GOT3 (cell line): ENCODE measurements at places on chromosomes 2 and 18.

DNA sequence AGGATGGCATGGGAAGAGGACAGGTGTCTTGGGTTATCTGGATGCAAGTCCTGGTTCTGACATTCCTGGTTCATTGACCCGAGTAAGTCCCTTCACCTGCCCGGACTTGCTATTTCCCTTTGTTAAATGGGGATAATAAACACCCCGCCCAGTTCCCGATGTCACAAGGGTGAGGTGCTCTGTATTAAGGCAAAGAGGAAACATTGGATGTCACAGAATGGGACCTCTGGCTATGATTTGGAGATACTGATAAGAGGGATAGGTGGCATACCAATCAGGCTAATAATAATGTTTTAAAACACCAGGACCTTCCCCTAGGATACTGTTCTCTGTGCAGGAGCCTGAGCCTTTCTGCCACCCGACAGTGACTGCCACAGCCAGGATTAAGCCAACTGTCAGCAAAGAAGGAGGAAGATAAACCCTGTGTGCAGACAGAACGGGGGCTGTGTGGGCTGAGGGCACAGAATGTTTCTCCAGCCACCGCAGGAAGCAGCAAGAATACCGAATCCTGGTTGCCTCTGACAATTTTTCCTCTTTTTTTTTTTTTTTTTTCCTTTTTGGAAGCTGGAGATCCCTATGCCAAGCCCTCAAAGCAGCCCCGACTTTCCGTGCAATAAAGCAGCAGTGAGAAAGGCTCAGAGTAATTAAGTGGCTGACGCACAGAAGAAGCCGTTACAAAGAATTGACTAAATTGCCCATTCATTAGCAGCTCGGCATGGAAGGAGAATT, 336.6 kb downstream of the SMAD2 start:
- DNase-seq, result no peak

- no peak for DNase-seq
Measured at GRCh38 chr18:56872140-56872539, 221.0 kb downstream of the WDR7 start.

GRCh38 chr2:168515502-168515901, 59.4 kb downstream of the CERS6 start:
- DNase-seq, result no peak

DNA sequence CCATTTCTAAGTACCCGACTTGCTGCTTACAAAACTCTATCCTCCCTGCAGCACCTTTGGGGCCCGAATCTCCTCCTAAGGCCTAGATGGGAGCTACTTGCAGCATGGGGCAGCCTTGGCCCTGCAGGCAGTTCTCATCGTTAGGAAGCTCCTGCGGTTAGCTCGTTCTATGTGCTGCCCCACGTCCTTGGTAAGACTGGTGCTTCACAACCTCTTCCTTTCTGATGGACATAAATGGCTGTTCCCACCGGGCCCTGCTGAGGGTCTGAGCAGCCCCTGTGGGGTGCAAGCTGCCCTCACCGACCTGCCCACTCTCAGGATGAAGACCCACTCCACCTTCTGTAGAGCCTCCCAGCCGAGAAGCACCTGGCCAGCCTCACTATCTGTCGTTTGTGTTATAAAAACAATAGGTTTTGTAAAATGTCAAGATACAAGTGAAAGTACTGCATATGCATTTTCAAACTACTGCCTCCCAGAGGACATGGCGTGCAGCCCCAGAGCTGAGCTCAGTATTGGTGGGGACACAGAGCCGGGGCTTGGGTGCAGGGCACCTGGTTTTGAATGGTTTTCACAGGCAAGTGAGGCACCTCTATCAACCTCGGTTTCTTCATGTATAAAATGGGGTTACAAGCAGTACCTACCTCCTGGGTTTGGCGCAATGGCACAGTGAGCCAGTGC, 19.4 kb downstream of the OTOF start:
- DNase-seq, result no peak

GRCh38 chr2:31051258-31052140, 86.7 kb downstream of the GALNT14 start:
- DNase-seq, result no peak

- DNase-seq, result no peak
Measured at GRCh38 chr18:26771524-26771923, 94.0 kb downstream of the AQP4 start.

DNA sequence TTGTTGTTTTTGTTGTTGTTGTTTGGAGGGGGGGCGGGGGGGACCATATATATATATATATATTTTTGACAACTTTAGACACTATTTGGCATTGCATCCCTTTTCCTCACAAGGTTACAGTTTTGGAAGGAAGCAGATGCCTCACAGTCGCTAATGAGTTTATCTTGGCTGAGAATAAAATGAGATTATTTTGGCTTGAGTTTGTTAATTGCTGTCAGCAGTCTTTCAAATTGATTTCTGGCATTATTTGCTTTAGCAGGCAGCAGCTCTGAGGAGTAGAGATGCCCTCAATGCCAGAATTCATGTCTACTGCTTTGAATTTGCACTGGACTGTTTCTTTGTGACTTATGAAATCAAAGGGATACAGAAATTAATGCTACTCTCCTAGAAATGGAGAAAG, 595.2 kb upstream of the HNMT start:
- DNase-seq, result no peak

DNA sequence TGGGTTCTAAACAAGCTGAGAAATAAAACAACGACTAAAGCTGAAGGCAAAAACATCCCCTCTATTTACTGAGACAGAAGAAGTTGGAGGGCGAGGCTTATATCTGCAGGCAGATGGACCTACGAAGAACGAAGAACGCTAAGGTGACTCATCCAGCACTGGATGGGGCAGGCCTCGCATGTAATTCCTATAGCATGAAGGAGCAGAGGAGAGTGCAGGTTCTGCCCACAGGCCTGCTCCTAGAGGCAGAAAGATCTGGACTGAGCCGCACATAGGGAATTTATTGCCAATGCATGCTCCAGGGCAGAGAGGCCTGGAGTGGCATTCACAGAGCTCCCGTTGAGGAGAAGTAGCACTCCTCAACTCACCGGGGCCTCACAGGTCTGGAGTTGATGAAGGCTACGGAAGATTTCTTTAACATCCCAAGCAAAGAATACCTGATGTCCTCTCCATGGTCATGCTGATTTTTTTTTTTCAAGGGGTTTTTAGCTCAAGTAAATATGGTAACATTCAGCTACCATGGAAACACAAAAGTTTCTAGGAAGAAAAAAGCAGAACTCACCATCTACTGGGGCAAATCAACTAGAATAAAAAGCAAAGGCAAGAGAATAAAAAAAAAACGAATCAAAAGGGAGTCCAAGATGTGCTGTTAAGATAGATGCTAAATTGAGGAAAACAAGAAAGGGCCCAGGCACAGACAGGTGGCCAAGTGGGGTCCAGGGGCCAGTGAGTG, 10.4 kb upstream of the METTL21A start:
- DNase-seq, result no peak

GRCh38 chr2:39736640-39737039, 42.4 kb downstream of the THUMPD2 start:
- DNase-seq, result no peak

DNA sequence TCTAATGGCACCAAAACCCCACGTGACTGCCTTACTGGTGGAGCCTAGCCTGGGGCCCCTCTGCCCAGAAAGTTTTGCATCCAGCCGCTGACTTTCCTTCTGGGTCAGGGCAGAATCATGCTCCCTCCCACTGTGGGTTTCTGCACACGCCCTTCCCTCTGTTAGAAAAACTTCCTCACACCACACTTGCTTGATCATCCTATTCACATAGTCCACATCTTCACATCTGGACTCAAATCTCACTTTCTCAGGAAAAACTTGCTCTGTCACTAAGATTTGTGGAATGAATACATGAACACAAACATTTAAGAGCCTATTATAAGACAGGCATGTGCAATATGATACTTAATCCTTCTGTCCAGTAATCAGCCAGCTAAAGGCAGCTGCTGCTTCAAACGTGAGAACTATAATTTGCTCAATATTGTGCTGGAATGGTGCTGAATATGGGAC, 274.7 kb downstream of the RND3 start:
- DNase-seq, result no peak

DNA sequence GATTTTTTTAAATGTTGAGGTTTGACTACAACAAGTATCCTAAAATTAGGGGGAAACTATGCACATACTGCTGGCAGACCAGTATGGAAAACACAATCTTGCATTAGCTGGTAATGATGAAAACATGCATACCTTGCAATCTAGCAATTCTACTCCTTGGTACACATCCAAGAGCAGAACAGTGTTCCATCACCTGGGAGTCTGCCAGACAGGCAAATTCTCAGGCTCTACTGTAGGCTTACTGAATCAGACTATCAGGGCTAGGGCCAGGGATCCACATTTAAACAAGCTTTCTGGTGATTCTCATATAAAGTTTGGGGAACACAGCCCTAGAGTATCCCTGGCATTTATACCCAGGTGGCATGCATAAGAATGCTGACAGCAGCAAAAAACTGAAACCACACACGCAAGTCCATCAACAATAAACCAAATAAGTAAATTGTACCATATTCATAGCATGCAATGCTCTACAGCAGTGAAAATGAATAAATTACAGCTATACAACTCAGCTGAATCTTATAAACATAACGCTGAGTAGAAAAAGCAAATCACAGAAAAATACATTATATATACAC, 13.6 kb downstream of the CDH2 start:
- no peak for DNase-seq

DNA sequence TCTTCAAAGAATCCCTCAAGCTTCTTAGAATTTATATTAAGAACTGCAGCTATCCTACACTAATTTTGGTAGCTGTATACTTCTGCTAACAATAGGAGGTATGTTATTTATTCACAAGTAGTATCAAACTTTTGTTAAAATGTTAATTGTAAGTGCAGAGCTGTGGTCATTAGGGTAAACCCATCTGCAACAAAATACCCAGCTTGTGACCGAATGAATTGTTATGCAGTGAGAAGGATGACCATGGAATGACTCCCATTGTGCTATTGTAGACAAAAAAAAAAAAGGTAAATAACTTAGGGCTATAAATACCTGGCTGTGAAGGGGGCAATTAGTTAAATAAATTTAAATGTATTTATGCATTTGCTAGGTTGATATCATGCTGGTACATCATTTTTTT, 186.1 kb downstream of the ADCYAP1 start:
- no peak for DNase-seq

DNA sequence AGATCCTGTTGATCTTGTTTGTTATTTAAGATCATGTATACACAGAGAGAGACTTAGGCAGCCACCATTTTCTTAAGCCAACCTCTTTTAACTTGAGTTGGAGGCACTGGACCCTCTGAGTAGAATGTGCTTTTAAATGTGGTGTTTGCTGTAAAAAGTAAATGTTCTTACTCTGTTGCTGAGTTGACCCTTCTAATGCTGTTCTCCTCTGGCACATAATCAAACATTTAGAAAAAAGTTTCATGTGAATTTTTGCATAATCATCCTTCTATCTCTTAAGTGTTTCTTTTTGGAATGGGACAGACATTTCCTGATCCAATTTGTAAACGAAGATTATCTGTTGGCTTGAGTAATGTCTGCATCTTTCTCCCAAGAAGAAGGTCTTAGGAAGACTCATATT, 255.1 kb upstream of the ETAA1 start:
- no peak for DNase-seq
